ENCODE measurements at places on chromosomes 13 and 19.

- DNase-seq = no peak
Observed at GRCh38 chr13:44868397-44868796, 120.9 kb downstream of the NUFIP1 start.

DNA sequence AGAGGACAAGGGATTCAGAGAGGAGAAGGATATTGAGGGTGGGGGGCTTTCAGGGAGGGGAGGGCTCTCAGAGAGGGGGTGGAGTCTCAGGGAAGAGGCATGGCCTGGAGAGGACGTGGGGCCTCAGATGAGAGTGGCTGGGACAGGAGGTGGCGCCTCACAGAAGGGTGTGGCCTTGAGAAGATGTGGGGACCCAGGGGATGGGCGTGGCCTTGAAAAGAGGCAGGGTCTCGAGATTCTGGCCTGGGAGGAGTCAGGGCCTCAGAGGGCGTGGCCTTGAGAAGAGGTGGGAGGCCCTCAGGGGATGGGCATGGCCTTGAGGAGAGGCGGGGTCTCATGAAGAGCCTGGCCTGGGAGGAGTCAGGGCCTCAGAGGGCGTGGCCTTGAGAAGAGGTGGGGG is 23.7 kb upstream of the TNFSF14 start:
- DNase-seq = no peak

- no peak for DNase-seq
Observed at GRCh38 chr19:1491114-1491848, at the start of gene REEP6. Gene REEP6 (plus strand): TSS chr19:1491181. CDS start chr19:1491270, 89 bp downstream.

- DNase-seq = peak; percentile 52
Observed at GRCh38 chr19:14432791-14433553, at the start of gene PKN1. Gene PKN1 (plus strand): TSS chr19:14433306. CDS start chr19:14433522, 216 bp downstream.

GRCh38 chr13:26656919-26657318 is 99.4 kb downstream of the WASF3 start:
- peak; percentile 82 for DNase-seq

Data from mesendoderm (in vitro differentiated cells).